ENCODE measurements at places on chromosomes 4 and X.

- no peak for DNase-seq
These were observed 184.0 kb downstream of the TSPAN5 start for GRCh38 chr4:98474408-98474844.

DNA sequence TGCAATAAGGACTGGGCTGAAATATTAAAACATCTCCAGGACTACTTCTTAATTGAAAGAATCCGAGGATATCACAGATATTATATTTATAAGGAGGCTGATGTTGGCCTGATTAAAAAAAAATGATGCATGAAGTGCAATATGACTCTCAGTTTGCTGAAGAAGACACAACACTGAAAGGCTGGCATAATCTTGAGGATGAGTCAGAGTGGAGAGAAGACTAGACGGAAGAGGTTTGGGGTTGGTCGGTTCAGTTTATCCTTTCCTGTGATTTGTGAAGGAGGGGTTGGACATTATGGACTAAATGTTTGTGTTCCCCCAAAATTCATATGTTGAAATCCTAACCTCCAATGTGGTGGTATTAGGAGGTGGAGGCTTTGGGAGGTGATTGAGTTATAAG lies 170.3 kb downstream of the CORIN start:
- no peak for DNase-seq

- DNase-seq = no peak
These were observed 126.5 kb downstream of the SLIT2 start for GRCh38 chr4:20378181-20378580.

DNA sequence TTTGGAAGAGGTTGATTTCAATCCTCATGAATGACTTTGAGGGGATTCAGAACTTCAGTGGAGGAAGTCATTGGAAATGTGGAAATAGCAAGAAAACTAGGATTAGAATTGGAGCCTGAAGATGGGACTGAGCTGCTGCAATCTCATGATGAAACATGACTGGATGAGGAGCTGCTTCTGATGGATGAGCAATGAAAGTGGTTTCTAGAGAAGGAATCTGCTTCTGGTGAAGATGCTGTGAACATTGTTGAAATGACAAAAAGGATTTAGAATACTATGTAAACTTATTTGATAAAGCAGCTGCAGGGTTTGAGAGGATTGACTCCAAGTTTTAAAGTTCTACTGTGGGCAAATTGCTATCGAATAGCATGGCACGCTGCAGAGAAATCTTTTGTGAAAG lies 27.1 kb downstream of the EVC start:
- no peak for DNase-seq

- DNase-seq = no peak
These were observed 764 bp upstream of the MTHFD2L start for GRCh38 chr4:74157154-74157553.

GRCh38 chr4:35025152-35025834 lies 1219.0 kb downstream of the ARAP2 start:
- no peak for DNase-seq

DNA sequence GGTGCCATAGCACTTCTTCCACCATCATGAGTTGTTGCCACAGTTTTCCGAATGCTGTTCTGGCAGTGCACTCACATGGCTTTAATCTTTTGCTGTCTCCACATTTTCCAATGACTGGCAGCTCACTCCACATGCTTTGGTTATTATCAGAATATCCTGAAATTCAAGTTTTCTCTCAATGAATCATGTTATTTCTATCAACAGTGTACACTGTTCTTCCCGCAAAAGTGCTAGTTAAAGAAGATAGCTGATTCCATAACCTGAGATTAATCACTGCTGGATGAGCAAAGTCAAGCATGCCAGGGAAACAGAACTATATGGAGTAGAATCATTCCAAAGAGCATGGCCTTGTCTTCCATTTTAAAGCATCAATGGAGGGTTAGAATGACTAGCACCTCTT lies 14.6 kb upstream of the IL13RA2 start:
- no peak for DNase-seq

DNA sequence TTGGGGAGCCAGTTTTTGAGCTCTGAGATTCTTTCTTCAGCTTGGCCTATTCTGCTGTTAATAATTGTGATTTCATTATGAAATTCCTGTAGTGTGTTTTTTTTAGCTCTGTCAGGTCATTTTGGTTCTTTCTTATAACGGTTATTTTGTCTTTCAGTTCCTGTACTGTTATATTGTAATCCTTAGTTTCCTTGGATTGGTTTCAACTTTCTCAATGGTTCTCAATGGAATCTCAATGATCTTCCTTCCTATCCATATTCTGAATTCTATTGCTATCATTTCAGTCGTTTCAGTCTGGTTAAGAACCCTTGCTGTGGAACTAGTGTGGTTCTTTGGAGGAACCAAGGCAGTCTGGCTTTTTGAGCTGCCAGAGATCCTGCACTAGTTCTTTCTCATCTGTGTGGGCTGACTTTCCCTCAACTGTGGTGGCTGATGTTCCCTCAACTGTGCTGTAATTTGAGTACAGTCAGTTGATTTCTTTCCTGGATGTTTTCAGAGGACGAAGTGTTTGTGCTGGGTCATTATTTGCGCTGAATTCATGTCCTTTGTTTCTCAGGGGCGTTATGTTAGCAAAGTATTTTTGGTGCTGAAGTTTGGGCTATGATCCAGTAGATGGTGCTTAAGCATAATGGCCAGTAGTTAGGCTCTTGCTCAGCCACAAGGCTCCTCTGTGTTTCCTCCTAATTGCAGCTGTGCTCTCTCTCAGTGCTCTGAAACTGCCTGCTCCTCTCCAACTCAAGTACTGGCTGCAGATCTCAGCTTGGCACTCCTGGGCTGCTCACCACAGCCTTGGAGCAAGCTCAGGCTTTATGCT lies 27.5 kb downstream of the ENPEP start:
- no peak for DNase-seq

DNA sequence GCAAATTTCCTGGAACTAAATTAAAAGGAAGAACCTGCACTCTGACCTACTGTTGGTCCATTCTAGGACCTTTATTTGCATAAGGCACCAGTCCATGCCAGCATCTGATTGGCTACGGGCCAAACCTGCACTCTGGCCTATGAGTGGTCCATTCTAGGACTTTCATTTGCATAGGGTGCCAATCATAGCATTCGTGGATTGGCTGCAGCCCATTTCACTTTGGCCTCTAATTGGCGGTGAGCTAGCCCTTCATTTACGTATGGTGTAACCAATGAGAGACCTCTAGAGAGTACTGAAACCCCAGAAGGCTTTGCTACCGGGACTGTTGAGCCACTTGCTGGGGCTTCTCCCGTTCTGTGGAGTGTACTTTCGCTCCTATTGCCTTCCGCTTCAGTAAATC lies 6.1 kb upstream of the RNF175 start:
- no peak for DNase-seq

Measured in NCI-H1105 (cell line).